ENCODE measurements at places on chromosomes 2 and 18.

DNA sequence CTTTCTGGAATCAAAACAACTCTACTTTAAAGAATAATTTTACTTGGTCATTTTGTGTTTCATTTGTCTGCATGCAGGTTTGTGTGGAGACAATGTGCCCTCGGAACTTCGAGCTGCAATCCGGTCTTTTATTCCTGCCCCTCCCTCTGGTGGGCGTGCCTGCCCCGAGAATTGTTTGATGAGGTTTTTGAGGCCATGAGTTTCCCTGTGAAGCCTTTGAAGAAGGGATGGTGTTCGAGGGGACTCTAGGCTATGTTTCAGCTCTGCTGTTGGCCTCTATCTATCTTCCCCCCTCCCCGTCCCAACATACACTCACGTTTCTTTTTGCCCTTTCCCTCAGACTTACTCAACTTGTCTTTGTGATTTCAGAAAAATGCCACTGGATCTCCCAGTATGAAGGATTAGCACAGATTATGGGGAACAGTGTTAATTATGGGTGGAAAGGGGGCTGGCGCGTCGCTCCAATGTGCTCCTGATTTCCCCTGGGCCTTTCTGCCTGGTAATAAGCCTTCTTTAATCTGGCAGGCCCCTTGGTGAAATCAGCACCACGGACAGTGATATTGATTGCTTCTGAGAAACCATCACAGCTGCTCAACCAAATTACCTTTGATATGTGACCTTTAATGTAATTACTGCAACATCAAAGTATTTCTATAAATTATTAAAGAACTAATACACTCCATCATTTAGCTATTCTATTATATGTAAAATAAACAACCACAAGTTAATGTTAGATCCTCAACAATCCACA lies 82.2 kb downstream of the CELF4 start:
- peak; percentile 67 for DNase-seq

DNA sequence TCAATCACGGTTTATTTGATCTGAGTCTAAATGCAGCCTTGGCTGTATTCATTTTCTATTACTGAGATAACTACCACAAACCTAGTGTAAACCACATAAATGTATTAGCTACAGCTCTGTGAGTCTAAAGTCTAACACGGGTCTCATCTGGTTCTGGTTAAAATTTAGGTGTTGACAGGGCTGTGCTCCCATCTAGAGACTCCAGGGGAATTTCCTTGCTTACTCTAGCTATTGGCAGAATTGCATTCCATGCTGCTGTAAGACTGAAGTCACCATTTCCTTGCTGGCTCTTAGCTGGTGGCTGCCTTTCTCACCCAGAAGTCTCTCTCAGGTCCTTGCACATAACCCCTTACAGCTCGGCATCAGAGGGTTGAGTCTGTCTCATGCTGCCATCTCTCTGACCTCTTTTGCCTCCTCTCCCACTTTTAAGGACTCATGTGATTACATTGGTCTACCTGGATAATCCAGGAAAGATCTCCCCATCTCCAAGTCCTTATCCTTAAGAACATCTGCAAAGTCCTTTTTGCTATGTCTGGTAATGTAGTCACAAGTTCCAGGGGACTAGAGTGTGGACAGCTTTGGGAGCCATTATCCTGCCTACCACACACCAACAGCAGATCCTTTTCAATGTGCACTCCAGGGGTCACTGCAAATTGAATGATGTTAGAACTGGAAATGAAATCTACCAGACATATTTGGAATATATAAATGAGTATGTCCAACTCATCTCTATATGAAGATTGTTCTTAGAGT lies 207.0 kb upstream of the AGAP1 start:
- no peak for DNase-seq

DNA sequence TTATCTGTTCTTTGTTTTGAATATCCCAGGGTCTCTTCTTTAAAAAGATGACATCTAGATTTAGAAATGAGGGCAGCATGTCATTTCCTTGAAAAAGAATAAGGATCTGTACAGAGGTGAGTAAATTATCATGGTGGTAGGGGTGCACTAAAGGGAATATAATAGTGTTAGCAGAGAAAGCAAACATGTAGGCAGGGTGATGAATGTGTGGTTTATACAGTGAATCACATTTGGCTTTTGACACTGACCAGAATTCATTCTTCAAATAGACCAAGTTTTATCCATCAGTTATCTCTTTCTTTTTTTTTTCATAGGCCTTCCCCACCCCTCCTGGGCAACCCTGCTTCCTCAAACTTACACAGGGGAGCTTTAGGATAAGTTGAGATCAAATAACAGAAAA lies 184.5 kb upstream of the LRP1B start:
- DNase-seq: no peak

DNA sequence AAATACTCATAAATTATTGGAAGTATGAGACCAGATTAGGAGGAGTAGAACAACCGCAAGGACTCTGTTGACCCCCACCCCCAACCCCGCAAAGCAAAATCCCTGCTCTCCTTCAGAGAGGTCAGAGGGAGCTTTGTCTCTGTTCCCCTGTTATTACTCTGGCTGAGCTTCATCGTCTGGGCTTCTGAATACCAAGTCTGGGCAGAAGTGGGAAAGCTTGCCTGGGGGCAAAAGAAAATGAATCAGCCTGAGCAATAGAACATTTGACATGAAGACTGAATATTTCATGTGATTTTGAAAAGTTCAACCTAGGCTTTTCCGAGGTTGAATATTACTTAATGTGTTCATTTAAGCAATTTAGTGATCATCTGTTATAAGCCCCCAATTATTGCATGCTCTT lies 114.6 kb upstream of the ARHGAP28 start:
- no peak for DNase-seq

DNA sequence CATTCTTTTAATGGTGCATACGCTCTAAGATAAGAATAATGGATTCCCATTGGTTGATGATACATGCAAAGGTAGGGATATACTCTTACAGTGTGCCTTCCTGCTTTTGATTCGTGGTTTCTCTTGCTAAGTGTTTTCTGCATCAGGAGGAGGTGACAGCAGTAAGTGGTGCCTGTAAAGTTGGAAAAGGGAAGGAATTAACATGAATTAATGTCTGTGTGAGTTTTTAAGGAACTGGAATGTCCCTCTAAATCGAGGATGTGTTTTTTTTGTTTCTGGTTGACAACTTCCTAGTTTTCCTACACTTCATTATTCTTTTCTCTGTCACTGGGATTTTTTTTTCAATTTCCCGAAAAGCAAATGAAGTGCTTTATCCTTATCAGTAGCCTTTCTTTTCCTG lies 54.4 kb downstream of the CRIM1 start:
- DNase-seq: no peak

GRCh38 chr18:52242711-52243110 lies 97.3 kb upstream of the DCC start:
- no peak for DNase-seq

- DNase-seq: no peak
Measured at GRCh38 chr2:28355521-28356094, 37.0 kb upstream of the FOSL2 start.

GRCh38 chr2:99524056-99524455 lies 34.2 kb upstream of the REV1 start:
- DNase-seq: peak; percentile 18

- no peak for DNase-seq
Measured at GRCh38 chr18:31573051-31573450, 18.6 kb upstream of the TTR start.

DNA sequence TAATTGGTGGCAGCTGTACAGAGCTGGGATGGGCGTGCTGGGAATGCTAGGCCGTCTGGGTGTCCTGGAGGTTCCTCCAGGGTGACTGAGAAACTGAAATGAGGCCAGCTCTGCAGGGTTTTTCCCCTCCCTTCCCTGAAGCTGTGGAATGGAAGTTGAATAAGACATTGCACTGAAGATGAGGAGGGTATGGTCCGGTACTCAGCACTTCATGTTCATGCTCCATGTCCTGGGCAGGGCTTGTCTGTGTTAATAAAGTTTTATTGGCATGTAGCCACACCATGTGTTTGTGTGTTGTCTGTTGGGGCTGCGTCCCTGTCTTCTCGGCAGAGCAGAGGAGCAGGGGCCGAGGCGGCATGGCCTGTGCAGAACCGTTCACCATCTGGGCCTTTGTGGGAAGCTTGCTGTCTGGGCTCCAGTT lies 154.0 kb downstream of the LDLRAD4 start:
- no peak for DNase-seq

DNA sequence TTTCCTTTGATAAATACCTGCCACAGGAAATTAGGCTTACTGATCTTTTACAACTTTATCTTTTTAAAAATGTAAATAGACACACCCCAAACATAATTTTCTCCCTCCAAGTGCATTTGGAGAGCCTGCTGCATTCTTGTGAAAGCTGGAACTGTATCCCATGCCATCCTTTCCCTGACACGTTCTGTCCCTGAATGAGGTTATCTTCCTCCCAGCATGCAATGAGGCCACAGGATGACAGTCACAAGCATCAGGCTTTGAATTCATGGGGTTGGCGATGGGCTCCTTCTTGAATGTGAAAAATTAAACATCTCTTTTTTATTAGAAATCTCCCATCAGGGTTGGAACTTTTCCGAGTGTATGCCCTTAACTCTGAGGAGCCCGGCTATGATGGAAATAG lies 77.8 kb downstream of the CTAGE1 start:
- no peak for DNase-seq

GRCh38 chr2:179604598-179604997 lies 256.8 kb downstream of the ZNF385B start:
- DNase-seq: no peak

- DNase-seq: no peak
Measured at GRCh38 chr2:145258903-145259579, 739.1 kb upstream of the ZEB2 start.

- no peak for DNase-seq
Measured at GRCh38 chr2:109239720-109240119, 110.7 kb downstream of the SH3RF3 start.

- DNase-seq: no peak
Measured at GRCh38 chr2:12970861-12971260, 254.1 kb downstream of the TRIB2 start.

DNA sequence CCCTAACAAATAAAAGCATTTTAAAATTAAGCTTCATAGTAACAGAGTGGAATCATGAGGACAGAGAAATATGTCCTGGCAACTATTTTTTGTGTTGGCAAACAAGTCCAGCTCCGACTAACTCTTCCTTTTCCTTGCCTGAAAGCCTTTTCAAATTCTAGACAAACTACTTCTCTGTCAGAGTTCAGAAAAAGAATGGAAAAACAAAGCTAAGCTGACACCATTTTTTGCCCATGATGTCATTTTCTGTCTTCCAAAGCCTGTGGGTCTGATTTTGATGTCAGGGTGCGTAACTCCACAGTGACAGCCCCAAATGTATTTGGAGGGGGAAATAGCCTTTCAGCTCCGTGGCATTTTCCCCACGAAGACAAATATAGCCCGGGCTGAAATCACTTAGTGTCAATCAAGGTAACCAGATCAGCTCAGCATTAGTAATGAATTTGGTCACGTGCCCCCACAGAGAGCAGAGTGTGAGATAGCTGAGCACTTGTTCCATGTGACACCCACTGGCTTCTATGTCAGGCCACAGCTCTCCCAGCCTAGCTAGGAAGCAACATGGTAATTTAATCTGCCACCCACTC lies 233.0 kb upstream of the SIX2 start:
- peak; percentile 54 for DNase-seq

DNA sequence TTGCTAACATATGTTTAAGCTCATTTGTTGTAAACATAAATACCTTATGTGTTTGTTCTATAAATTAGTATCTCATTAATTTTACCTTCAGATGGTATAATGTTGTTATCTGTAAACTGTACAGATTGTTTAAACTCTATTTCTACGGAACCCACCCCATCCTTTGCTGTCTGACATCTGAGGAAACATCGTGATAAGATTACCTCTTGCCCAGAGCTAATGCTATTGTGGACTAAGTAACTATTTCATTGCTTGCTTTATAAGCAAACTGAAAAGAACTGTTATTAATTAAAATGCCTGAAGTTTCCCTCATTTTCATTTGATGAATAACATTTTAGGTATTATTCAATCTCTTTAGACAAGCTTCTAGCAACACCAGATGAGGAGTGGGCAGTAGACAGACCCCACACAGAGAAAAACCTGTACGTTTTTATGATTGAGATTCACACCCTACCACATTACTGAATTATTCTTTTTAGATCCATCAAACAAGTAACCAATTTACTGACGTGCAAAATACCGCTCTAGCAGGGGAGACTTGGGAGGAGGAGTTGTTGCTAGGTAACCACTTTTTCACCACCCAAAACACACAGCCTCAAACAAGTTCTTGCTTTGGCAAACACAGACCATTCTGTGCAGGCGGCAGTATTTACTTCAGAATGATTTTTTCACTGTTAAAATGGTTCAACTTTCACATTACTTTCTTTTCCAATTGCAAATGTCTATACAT lies 1.9 kb upstream of the SYT4 start:
- peak; percentile 68 for DNase-seq

DNA sequence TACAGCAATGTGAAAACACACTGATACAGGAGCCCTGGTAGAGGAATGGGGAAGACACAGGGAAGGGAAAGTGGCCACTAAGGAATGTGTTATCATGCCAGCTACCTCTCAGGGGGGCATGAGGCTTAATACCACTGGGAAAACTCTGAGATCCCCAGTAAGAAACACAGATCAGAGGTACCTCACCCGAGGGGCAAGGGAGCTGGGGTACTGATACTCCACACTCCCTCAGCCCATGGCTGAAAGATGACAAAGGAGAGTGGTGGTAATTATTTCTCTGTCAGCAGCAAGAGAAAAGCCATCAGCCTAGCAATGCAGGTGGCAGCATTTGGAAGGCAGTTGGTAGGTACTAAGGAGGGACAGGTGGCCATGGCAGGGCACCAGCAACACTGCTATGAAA lies 434.8 kb downstream of the NBAS start:
- DNase-seq: no peak

- DNase-seq: peak; percentile 57
Measured at GRCh38 chr2:44934038-44934982, 7.2 kb upstream of the SIX3 start.

GRCh38 chr18:23291456-23292205 lies 156.3 kb downstream of the CABLES1 start:
- DNase-seq: no peak

DNA sequence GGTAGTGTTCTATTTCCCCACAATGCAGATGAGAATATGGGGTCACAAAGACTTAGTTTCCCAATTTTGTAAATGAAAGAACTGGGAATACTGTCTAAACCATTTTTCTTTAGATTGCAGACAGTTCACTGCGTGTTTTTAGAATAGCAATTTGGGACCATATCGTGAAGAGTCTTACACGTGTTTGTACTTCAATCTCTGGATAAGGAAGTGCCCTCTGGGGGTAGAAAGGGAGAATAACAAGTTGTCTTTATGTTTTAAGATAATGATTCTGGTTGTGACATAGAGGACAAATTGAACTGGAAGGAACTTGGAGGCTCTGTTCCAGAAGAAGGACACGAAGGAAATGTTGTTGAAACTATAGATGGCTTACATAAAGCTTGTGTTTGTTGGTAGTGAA lies 457.7 kb downstream of the CBLN2 start:
- DNase-seq: no peak

DNA sequence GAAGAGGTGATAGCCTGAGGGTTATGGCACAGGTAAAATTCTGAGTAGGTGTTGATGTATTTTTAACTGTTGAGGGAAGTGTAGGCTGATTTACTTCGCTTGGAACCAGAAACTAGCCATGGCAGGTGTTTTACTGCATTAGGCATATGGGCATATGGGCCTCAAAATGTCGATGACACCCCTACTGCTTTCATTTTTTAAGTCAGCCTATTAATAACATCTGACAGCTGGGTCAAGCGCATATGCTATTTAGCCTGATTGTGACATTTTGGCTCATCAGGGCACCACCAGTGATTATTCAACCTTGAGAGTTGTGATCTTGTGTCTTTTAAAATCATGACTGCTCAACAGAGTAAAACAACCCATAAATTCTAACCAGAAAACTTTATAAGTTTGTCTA lies 1396.9 kb upstream of the NXPH2 start:
- no peak for DNase-seq
